ENCODE measurements at places on chromosomes 6 and 20. TPM values are rescaled to one million over a fixed set of nuclear protein-coding genes. Genes with fewer than 3 reads are reported as not detected.

The EDN3 gene
- 0.72 TPM for total RNA-seq

The BICRAL gene
- total RNA-seq, result 3.0 TPM

The KIAA0408 gene
- 6.4 TPM for total RNA-seq

The MAP3K5 gene
- 2.6 TPM for total RNA-seq

The MEP1A gene
- not detected for total RNA-seq

The SEL1L2 gene
- total RNA-seq, result not detected

The ZNF165 gene
- total RNA-seq, result 1.1 TPM

The DZANK1 gene
- total RNA-seq, result 2.7 TPM

The COL20A1 gene
- 0.57 TPM for total RNA-seq

The FAM83C gene
- 0.06 TPM for total RNA-seq

The CLVS2 gene
- 0.14 TPM for total RNA-seq

The JPH2 gene
- total RNA-seq, result 1.1 TPM

The MC3R gene
- not detected for total RNA-seq

The GMDS gene
- total RNA-seq, result 7.6 TPM

The EGFL8 gene
- 1.9 TPM for total RNA-seq

The GLP1R gene
- total RNA-seq, result not detected

The NCOA6 gene
- 18.2 TPM for total RNA-seq

The ABRACL gene
- 66.8 TPM for total RNA-seq

The CRISP2 gene
- not detected for total RNA-seq

Measured in A549 treated with CORT108297 at 1 μM for 4 hours (cell line).